Esophagus squamous epithelium (tissue), 5 donors: ENCODE measurements at places on chromosomes 2 and 18. TPM values are rescaled to one million over a fixed set of nuclear protein-coding genes. Genes with fewer than 3 reads are reported as not detected.

Gene CRACDL
- total RNA-seq, result 33.6 TPM

Gene LRRTM4
- not detected for total RNA-seq

Gene SERPINB4
- 309 TPM for total RNA-seq

DNA sequence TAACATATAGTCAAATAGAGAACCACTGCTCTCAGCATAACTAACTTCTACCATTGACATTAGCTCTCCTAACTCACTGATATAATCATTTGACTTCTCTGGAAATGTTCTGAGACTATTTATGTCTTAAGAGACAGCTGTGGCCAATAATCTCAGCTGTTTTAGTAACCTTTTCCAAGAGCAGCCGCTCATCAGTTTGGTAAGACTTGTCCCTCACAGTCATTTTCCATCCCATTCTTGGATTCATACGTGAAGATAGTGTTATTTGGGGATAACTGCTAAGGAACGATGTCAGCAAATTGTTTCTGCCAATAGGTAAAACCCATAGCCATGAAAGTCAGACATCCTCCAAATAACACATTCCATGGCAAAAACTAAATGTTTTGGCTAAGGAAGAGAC lies 127.8 kb downstream of the LNPK start:
- no peak overlapping the region for H3K27ac ChIP-seq
- no peaks in the 10 kb centered on the region for H3K36me3 ChIP-seq
- no peak overlapping the region for H3K4me3 ChIP-seq
- no peaks in the 10 kb centered on the region for H3K4me1 ChIP-seq
- no peak for DNase-seq

Gene EHD3
- total RNA-seq, result 28.2 TPM

DNA sequence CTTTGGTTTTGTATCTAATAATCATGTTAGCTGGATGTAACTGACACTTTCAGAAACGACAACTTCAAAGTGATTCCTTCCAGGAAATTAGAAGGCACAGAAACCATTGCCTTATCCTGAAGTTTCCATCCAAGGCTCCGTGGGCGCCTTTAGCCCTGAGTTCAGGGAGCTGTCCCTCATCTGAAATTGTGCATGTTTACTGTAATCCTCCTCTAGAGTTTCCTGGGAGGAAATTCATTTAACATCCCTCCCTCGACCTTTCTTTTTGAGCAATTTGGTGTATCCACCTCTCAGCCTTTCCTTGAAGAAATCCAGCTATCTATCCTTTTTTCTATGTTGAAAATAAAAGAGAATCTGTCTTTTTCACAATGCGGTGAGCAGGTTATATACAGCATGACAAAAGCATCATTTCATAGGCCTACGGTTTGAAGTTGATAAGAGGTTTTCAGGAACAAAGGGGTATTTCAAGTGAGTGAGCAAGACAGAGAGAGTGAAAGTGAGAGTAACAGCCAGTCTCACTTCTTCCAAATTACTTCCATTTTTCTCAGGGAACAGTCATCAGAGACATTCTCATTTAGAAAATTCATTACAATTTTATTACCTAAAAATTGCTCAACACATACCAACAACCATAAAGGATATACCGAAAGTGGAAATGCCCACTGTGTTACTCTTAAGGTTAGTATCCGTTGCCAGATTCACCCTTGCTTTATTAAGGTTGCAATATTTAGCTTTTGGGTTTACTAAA lies 167.3 kb downstream of the MREG start:
- no peaks in the 10 kb centered on the region for H3K4me1 ChIP-seq
- no peak for DNase-seq
- no peak overlapping the region for H3K4me3 ChIP-seq
- no peaks in the 10 kb centered on the region for H3K36me3 ChIP-seq
- no peaks in the 10 kb centered on the region for H3K27me3 ChIP-seq
- H3K27ac ChIP-seq, result no peak overlapping the region

GRCh38 chr18:78192054-78192453 lies 787.6 kb upstream of the SALL3 start:
- no peaks in the 10 kb centered on the region for H3K36me3 ChIP-seq
- H3K4me1 ChIP-seq, result peaks cover 11% of the 10 kb centered on the region
- no peaks in the 10 kb centered on the region for H3K27me3 ChIP-seq
- H3K4me3 ChIP-seq, result no peak overlapping the region

Gene PCARE
- total RNA-seq, result 0.04 TPM

Gene LHCGR
- not detected for total RNA-seq

DNA sequence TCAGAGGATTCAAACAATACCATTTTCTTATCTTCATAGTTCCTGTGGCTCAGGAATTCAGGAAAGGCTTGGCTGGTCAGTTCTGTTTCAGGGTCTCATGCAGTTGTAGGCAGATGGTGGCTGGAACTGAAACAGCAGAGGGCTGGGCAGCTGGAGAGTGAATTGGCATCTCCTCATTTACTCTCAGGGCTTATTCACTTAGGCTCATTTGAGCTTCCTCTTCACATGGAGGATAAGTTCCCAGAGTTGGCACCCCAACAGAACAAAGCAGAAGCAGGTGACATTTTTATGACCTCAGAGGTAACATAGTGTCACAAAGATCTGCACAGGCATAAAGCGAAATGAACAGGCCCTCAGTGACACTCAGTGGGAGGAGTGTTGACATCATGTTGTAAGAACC lies 66.1 kb downstream of the RBBP8 start:
- H3K36me3 ChIP-seq, result peaks cover 82% of the 10 kb centered on the region
- H3K27ac ChIP-seq, result no peak overlapping the region
- H3K4me3 ChIP-seq, result no peak overlapping the region
- no peaks in the 10 kb centered on the region for H3K27me3 ChIP-seq
- H3K4me1 ChIP-seq, result no peaks in the 10 kb centered on the region
- no peak for DNase-seq

- no peaks in the 10 kb centered on the region for H3K4me1 ChIP-seq
- no peaks in the 10 kb centered on the region for H3K36me3 ChIP-seq
- H3K27me3 ChIP-seq, result no peaks in the 10 kb centered on the region
Measured at GRCh38 chr2:16151281-16151570, 210.9 kb downstream of the MYCN start.

DNA sequence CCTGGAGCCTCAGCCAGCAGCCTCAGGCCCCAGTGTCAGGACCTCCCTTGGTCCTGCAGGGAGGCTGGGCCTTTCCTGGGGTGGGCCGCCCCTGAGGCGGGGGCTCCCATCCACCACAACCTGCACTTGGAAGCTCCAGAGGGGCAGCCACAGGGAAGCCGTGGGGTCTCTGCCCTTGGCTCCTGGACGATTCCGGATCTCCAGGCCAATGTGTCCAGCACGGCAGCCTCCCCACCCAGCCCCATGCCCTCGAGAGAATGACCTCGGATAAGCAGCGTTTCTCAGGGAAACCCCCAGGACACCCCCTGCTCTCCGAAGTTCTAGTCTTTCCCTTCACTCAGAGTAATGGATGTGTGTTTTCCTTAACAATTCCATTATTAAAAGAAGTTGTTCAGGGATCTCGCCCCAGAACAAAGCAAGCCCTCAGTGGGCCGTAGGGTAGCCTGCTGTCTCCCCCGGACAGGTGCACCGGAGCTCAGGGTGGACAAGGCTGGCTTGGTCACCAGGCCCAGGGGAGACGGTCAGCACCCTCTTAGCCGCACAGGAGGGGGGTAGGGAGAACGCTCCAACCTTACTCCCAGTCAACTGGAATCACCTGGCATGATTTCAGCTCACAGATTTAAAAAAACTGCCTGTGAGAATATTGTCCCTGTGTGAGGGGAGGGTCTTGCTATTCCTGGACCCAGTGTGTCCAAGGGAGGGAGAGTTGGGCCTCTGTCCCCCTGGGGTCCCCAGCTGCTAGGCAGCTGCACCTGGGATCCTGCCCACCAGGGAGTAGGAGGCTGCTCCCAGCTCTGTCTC lies 72.2 kb upstream of the OTOS start:
- no peaks in the 10 kb centered on the region for H3K4me1 ChIP-seq
- H3K4me3 ChIP-seq, result no peak overlapping the region
- no peak overlapping the region for H3K27ac ChIP-seq

- H3K4me1 ChIP-seq, result no peaks in the 10 kb centered on the region
- no peak overlapping the region for H3K27ac ChIP-seq
- H3K27me3 ChIP-seq, result no peaks in the 10 kb centered on the region
- no peak overlapping the region for H3K4me3 ChIP-seq
- DNase-seq, result no peak
Measured at GRCh38 chr2:25567406-25567805, 106.0 kb downstream of the DTNB start.

DNA sequence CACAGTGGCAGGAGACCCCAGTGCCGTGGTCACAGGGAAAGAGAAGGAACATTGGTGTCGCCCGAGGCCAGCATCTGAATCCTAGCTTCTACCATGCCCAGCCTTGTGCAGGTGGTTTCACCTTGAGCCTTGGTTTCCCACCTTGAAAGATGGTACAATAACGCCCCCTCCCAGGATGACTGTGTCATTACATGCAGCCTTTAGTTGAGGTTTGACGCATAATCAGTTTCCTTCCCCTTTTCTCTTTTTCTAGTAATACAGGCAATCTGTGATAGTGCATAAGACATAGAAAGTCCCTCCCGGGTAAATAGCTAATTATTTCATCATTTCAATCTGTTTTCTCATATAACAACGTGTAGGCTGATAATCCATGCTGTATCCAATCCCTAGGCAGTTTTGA lies 29.8 kb upstream of the ZNF407 start:
- no peak overlapping the region for H3K4me3 ChIP-seq
- DNase-seq, result no peak
- H3K27ac ChIP-seq, result no peak overlapping the region
- no peaks in the 10 kb centered on the region for H3K27me3 ChIP-seq
- no peaks in the 10 kb centered on the region for H3K4me1 ChIP-seq

GRCh38 chr18:78480262-78481054 lies 499.2 kb upstream of the SALL3 start:
- no peaks in the 10 kb centered on the region for H3K27me3 ChIP-seq
- no peak overlapping the region for H3K27ac ChIP-seq
- no peaks in the 10 kb centered on the region for H3K36me3 ChIP-seq
- no peak overlapping the region for H3K4me3 ChIP-seq
- no peaks in the 10 kb centered on the region for H3K4me1 ChIP-seq

DNA sequence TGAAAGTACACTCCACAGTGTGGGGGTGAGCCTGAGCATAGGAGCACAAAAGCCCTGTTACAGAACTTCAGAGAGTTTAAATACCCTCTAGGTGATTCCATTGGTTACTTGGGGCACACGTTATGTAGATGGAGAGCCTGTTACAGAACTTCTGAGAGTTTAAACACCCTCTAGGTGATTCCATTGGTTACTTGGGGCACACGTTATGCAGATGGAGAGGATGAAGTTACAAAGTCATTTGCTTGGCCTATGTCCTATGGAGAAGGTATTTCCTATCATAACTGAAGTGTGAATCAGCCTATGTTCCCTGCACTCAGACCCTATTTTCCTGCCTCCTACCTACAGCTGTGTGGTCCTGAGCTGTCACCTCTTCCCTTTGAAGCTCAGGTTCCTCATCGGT lies 3.8 kb upstream of the CAPN10 start:
- no peak overlapping the region for H3K27ac ChIP-seq
- H3K4me1 ChIP-seq, result peaks cover 40% of the 10 kb centered on the region
- no peak for DNase-seq
- peaks cover 2% of the 10 kb centered on the region for H3K36me3 ChIP-seq

DNA sequence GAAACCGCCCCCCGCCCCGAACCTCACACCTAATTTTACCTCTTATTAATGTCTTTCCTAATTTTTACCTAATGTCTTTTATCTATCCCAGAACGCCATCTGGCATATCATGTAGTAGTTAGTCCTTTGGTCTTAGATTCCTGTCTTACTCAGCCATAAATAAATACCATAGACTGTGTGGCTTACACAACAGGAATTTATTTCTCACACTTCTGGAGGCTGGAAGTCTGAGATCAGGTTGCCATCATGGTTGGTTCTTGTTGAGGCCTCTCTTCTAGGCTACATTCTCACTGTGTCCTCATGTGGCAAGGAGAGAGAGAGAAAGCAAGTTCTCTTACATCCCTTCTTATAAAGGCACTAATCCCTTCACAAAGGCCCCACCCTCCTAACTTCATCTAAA lies 46.8 kb downstream of the RHBDD1 start:
- DNase-seq, result no peak
- H3K4me1 ChIP-seq, result no peaks in the 10 kb centered on the region
- H3K36me3 ChIP-seq, result no peaks in the 10 kb centered on the region
- H3K27ac ChIP-seq, result no peak overlapping the region
- no peak overlapping the region for H3K4me3 ChIP-seq

DNA sequence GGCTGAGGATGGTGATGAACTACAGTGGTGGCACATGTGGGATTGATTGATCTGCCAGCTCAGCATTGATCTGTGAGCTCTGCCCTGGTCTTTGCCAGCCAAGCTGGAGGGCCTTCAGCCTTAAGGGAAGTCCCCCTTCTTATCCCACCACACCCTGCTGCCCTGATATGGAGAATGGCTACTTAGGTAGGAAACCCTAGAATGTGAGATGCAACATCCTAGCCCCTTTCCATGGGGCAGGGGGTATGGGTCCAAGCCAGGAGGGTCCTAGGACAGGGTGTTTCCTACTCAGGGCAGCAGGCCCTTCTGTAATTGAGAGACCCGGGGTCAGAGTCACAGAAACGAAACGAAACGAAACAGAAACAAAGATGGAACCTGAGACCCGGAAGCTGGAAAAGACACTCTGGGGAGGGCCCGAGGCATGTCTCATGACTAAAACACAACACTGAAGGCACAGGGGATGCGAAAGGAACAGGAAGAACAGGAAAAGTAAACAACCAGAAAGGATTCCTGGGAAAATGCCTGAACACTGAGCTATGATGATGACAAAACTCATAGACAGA lies 16.9 kb upstream of the SULT1C2 start:
- no peak for DNase-seq
- H3K36me3 ChIP-seq, result no peaks in the 10 kb centered on the region
- H3K27ac ChIP-seq, result no peak overlapping the region

GRCh38 chr2:71528749-71529148 lies 75.4 kb downstream of the DYSF start:
- no peak for DNase-seq
- no peak overlapping the region for H3K4me3 ChIP-seq
- H3K36me3 ChIP-seq, result peaks cover 6% of the 10 kb centered on the region
- peaks cover 9% of the 10 kb centered on the region for H3K27me3 ChIP-seq
- H3K27ac ChIP-seq, result no peak overlapping the region

DNA sequence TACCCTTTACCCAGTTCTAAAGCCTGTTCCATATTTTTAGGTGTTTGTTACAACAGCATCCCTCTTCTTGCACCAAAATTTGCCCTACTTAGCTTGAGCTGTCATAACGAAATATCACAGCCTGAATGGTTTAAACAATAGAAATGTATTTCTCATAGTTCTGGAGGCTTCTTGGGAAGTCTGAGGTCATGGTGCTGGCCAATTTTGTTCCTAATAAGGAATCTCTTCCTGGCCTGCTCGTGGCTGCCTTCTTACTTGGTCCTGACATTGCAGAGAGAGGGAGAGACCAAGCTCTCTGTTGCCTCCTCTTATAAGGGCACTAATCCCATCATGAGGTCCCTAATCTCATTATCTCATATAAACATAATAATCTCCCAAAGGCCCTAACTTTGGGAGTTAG lies 267.8 kb downstream of the PID1 start:
- no peak overlapping the region for H3K27ac ChIP-seq
- no peak for DNase-seq
- H3K27me3 ChIP-seq, result no peaks in the 10 kb centered on the region
- H3K4me1 ChIP-seq, result no peaks in the 10 kb centered on the region
